ENCODE measurements at places on chromosomes 2 and 18.
A peak's percentile ranks its signal among the peaks of the same experiment; 100 is the strongest.

DNA sequence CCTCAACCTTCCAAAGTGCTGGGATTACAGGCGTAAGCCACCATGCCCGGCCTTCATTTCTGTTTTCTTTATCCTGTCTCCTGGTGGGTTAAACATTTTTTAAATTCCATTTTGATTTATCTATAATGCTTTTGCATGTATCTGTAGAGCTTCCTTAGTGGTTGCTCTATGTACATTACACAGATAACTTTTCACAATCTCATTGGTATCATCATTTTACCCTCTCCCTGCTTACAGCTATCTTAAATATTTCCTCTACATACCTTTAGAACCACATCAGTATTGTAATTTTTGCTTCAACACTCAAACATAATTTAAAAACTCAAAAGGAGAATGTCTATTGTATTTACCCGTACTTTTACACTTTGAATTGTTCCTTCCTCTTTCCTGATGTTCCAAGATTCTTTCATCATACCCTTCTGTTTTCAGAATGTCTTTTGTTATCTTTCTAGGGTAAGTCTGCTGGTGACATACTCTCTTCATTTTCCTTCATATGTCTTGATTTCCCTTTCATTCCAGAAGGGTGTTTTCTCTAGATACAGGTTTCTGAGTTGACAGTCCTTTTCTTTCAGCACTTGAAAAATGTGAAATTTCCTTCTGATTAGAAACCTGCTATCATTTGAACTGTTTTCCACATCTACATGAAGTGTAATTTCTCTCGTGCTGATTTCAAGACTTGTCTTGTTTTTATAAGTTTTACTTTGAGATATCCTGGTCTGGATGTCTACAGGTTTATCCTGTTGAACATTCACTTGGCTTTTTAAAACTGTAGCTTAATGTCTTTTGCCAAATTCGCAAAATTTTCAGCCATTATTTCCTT lies 21.9 kb downstream of the PPP3R1 start:
- H3K4me1 ChIP-seq: peaks cover 72% of the 10 kb centered on the region
- no peak for DNase-seq
- no peaks in the 10 kb centered on the region for H3K27me3 ChIP-seq
- no peak overlapping the region for H3K27ac ChIP-seq
- peaks cover 10% of the 10 kb centered on the region for H3K36me3 ChIP-seq

DNA sequence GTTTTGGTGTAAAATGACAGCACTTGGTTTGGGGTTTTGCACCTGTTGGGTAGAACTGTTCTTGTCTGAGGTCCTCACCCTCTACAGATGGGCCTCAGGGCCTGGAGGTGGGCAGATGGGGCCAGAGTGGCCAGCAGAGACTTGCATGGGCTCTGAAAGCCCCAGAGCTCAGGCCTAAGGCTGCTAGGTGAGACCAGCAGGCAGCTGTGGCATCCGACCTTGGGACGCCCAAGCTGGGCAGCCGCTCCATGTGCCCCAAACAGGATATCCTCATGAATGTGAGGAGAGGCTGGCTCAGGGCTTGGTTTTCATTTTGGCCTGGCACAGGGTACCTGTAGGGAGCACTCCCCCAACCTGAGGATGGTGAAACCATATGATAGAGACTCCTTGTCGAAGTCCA lies 38.3 kb downstream of the GBX2 start:
- no peak overlapping the region for H3K27ac ChIP-seq
- H3K4me3 ChIP-seq: no peak overlapping the region
- no peaks in the 10 kb centered on the region for H3K4me1 ChIP-seq
- no peaks in the 10 kb centered on the region for H3K36me3 ChIP-seq
- DNase-seq: no peak

- peak; percentile 74 for DNase-seq
Measured at GRCh38 chr2:101205521-101206479, 46.9 kb upstream of the CNOT11 start.

DNA sequence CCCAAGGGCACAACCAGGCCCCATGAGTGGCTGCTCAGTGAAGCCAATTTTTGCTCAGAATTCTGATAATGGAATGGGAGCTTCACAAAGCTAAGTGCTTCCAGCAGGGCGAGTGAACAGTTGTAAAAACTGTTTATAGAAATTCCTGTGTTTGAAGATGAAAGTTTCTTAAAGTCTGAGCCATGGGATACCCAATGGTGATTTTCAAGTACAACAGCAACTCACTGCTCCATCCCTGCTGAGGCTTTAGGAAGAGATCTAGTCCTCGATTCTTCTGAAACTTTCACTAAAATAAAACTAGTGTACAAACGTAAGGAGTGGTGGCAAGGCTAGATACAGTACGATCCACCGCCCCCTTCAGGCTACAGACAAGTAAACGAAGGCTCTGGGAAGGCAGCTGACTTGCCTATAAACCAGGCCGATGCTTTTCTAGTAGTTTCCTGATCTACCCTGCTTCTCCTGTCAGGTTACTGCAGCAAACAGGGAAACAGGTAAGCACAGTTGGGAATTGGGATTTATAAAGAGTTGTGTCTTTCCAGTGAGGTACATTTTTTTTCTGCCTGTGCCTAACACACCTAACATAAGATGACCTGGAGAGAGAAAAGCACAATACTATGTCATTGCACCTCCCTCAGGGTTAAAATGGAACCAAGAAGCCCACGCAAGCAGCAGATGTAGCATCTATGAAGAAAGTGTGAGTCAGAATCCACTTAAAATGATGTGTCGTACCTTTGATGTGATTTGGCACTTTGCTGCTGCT lies 108.7 kb downstream of the UXS1 start:
- H3K27me3 ChIP-seq: no peaks in the 10 kb centered on the region
- peak overlapping the region; percentile 93 for H3K27ac ChIP-seq
- peaks cover 18% of the 10 kb centered on the region for H3K36me3 ChIP-seq
- peak; percentile 83 for DNase-seq
- peaks cover 68% of the 10 kb centered on the region for H3K4me1 ChIP-seq

GRCh38 chr2:47312491-47312850 lies 90.5 kb upstream of the MSH2 start:
- no peak for DNase-seq
- no peaks in the 10 kb centered on the region for H3K27me3 ChIP-seq
- H3K4me3 ChIP-seq: no peak overlapping the region
- H3K4me1 ChIP-seq: no peaks in the 10 kb centered on the region
- H3K27ac ChIP-seq: no peak overlapping the region

- H3K27ac ChIP-seq: no peak overlapping the region
- peaks cover 9% of the 10 kb centered on the region for H3K36me3 ChIP-seq
- peaks cover 4% of the 10 kb centered on the region for H3K27me3 ChIP-seq
- H3K4me1 ChIP-seq: peaks cover 3% of the 10 kb centered on the region
Measured at GRCh38 chr2:10427618-10427949, 20.5 kb downstream of the ODC1 start.

DNA sequence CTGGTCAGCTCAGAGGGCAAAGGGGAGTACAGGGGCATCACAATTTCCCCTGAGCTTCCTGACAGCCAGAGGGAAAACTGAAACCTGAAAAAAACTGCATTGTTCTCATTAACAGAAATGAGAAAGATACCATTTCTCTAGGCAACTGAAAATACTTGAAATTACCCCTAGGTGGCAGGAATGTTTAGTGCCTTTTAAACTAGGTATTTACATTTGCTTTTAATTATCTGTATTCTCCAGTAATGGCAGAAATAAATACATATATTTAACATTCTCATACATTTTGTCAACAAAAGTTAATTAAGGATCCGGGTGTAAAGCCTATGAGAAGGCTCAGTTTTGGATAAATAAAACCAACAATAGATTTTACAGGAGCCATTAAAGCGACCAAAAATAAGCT lies 34.5 kb downstream of the RPL31 start:
- DNase-seq: no peak
- no peak overlapping the region for H3K4me3 ChIP-seq
- H3K27me3 ChIP-seq: no peaks in the 10 kb centered on the region
- no peak overlapping the region for H3K27ac ChIP-seq
- H3K4me1 ChIP-seq: peaks cover 2% of the 10 kb centered on the region

- no peak overlapping the region for H3K4me3 ChIP-seq
- DNase-seq: peak; percentile 12
- H3K27me3 ChIP-seq: peaks cover 6% of the 10 kb centered on the region
- peaks cover 6% of the 10 kb centered on the region for H3K4me1 ChIP-seq
- H3K27ac ChIP-seq: no peak overlapping the region
Measured at GRCh38 chr2:18077704-18078103, 199.2 kb downstream of the KCNS3 start.

GRCh38 chr2:200023570-200023969 lies 68.2 kb downstream of the MAIP1 start:
- H3K4me1 ChIP-seq: no peaks in the 10 kb centered on the region
- no peak overlapping the region for H3K4me3 ChIP-seq
- no peak for DNase-seq
- H3K27me3 ChIP-seq: peaks cover 8% of the 10 kb centered on the region

DNA sequence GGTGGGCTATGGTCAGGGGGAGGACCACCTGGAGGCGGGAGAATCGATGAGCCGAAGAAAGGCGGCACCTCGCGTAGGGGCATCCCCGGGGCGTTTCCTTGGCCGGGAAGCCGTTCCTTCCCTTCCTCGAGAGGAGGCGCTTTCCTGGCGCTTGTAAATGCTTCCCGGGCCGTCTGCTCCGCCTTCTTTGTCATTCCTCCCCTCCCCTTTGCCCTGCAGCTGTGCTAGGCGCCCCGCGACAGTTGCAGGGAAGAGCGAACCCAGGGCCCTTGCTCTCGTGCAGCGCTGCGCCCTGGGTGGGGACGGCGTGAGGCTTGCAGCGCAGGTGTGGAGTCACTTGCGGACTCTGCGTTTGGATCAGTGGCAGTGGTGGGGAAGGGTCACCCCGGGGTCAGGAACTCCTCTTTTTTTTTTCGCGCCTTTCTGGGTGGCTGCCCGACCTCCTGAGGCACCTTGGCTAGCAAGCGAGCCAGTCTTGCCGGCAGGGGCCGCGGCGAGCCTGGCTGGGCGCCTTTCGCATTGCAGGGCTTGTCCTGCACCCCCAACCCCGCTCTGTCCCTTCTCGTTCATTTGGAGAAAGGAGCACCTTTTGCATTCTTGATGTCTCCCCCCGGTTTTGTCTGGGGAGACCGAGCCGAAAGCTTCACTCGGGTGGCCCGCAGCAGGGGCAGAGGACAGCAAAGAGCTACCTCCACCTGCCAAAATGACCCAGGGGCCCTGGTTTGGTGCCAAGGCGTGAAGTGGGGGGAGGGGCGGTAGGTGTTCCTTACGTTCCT lies 858 bp downstream of the KCNS3 start:
- peaks cover 59% of the 10 kb centered on the region for H3K27me3 ChIP-seq
- peak overlapping the region; percentile 65 for H3K4me3 ChIP-seq

DNA sequence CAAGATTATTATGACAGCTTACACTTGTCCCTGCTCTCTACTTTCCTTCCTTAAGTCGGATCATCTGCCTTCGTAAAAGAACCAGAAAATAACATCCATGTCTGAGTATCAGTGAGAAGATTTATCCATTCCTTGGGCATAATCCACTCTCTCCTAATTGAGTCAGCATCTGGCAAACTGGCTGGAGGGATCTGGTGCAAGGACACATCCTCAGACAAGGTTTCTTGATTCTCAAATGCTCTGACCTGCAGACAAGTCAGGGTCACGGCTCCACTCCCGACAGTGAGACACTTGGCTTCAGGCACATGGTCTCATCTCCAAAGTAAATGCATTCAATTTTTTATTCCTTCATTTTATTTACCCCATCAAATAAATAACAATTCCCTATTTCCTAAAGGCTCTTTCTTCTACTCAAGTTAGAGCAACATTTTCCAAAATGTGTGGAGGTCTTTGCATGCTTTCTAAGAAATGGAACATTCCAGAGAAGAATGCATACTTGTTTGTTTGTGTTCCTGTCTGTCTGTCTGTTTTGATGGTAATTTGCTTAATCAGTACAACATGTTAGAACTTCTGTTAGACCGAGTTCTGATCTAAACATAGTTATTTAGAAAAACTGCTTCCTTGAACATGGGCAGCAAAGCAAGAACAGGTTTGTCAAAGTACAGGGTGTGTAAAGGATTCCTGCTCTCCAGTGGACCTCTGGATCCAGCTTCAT lies 246.9 kb downstream of the IRS1 start:
- H3K27ac ChIP-seq: no peak overlapping the region
- DNase-seq: no peak
- H3K4me3 ChIP-seq: no peak overlapping the region
- H3K27me3 ChIP-seq: peaks cover 8% of the 10 kb centered on the region

GRCh38 chr2:120859814-120860578 lies 124.3 kb downstream of the GLI2 start:
- no peaks in the 10 kb centered on the region for H3K36me3 ChIP-seq
- H3K27me3 ChIP-seq: no peaks in the 10 kb centered on the region
- no peak overlapping the region for H3K4me3 ChIP-seq

- no peak overlapping the region for H3K4me3 ChIP-seq
- H3K36me3 ChIP-seq: peaks cover 20% of the 10 kb centered on the region
- peak; percentile 50 for DNase-seq
Measured at GRCh38 chr2:9423922-9424272, 443 bp downstream of the CPSF3 start.

DNA sequence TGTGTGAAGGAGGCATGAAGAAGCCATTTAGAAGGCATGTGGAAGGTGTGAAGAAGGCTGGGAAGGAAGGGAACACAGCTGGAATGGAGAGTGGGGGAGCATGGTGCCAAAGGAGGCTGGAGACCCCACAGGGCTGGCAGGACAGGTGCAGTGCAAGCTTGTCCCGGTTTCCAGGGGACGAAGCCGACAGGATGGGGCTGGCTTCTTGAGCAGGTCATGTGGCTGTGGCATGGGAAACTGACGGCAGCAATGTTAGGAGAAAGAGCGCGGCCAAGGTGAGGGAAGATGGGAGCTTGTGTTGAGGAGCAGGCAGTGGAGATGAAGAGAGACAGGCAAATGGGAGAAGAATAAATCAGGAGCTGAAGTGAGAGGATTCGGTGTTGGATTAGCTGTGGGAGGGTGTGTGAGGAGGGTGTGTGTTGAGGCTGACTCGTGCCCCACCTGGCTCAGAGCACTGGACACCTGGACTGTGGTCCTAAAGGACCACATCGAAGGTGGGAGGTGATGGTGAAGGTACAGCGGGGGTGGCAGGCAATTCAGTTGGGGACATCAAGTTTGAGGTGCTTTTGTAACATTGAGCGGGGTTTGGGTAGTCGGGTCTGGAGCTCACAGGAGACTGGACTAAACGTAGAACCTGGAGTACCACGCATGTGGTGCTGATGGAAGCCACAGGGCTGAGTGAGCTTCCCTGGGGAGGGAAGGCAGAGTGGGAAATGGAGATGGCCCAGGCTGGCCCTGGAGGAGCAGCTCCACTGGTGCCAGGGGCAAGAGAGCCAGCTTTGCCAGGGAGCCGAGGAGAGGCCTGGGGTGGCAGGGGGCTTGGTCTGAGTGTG lies 165.6 kb upstream of the HDAC4 start:
- H3K27ac ChIP-seq: no peak overlapping the region
- H3K4me3 ChIP-seq: no peak overlapping the region
- no peaks in the 10 kb centered on the region for H3K36me3 ChIP-seq
- peaks cover 4% of the 10 kb centered on the region for H3K4me1 ChIP-seq
- no peak for DNase-seq

GRCh38 chr2:9110893-9111569 lies 95.6 kb upstream of the ASAP2 start:
- H3K4me3 ChIP-seq: no peak overlapping the region
- no peak overlapping the region for H3K27ac ChIP-seq
- H3K27me3 ChIP-seq: peaks cover 4% of the 10 kb centered on the region
- no peaks in the 10 kb centered on the region for H3K36me3 ChIP-seq
- H3K4me1 ChIP-seq: no peaks in the 10 kb centered on the region
- DNase-seq: no peak

GRCh38 chr2:142153601-142154000 lies 22.8 kb upstream of the LRP1B start:
- H3K4me1 ChIP-seq: no peaks in the 10 kb centered on the region
- no peak for DNase-seq
- no peak overlapping the region for H3K4me3 ChIP-seq
- no peaks in the 10 kb centered on the region for H3K36me3 ChIP-seq

- H3K27ac ChIP-seq: no peak overlapping the region
- H3K27me3 ChIP-seq: no peaks in the 10 kb centered on the region
- H3K36me3 ChIP-seq: no peaks in the 10 kb centered on the region
- H3K4me1 ChIP-seq: no peaks in the 10 kb centered on the region
- no peak overlapping the region for H3K4me3 ChIP-seq
Measured at GRCh38 chr2:17164550-17164949, 353.7 kb downstream of the RAD51AP2 start.

Measured in activated CD8-positive, alpha-beta T cell treated with anti-CD3 and anti-CD28 coated beads for 36 hours (primary cell).